Stomach (tissue), 19 donors: ENCODE measurements at places on chromosomes 1 and 21. TPM values are rescaled to one million over a fixed set of nuclear protein-coding genes. Genes with fewer than 3 reads are reported as not detected.

DNA sequence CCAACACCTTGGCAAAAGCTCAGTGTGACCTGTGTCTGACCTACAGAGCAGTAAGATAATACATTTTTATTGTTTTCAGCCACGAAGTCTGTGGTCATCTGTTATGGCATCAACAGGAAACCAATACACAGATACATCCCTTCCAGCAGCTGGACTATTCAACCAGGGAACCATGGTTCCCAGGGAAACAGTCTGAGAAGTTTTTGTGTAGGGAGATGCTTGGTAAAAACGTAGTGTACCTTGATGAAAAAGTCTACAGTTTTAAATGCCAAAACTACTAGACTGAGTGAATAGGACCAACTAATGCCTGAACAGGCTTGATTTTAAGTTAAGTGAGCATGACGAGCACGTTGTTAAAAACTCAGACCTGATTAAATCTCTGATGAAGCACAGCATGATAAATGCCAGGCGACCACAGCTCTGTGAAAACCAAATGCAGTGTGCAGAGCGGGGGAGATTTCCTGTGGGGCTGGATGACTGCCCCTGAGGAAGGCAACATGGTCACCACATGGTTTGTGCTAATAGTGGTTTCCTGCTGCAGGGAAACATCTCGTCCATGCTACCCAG lies 228.9 kb downstream of the TNR start:
- no peak for DNase-seq

- peak; percentile 55 for DNase-seq
Measured at GRCh38 chr1:100415498-100415778, 63.1 kb downstream of the CDC14A start.

DNA sequence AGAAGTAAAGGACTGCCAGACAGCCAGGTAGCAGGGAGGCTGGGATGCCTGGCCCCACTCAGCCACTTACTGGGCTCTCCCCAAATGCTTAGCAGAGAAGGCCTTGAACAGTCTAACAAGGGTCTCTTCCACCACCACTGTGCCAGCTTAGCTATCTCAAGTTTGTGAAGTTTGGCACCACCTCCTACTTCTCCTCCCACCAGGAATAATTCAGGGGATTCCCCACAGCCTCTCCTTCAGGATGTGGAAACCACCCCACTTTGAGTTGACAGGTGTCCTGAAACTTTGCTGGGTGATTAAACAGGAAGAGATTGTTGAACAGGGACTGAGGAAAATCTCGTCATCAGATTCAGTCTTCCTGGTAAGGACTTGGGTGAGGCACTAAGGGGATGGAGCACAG lies 59.4 kb upstream of the ATP1B1 start:
- DNase-seq = no peak

DNA sequence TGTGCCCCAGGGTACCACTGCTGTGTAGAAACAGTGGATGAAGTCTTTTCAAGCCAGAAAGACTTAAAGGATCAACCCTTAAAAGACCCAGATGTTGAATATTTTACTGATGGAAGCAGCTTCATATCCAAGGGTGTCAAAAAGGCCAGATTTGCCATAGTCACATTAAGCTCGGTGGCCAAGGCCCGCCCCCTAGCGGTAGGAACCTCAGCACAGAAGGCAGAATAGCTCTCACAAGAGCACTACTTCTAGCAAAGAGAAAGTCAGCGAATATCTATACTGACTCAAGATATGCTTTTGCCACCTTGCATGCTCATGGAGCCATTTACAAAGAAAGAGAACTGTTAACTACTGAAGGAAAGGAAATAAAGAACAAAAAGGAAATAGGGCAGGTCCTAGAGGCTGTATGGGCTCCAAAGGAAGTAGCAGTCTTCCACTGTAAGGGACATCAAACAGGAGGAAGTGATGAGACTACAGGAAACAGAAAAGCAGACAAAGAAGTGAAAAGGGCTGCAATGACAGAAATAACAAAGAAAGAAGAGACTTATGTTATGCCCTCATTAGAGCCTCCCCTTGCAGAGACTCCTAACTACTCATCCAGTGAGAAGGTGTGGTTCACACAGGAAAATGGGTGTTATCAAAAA lies 90.5 kb downstream of the LIPI start:
- DNase-seq = no peak

DNA sequence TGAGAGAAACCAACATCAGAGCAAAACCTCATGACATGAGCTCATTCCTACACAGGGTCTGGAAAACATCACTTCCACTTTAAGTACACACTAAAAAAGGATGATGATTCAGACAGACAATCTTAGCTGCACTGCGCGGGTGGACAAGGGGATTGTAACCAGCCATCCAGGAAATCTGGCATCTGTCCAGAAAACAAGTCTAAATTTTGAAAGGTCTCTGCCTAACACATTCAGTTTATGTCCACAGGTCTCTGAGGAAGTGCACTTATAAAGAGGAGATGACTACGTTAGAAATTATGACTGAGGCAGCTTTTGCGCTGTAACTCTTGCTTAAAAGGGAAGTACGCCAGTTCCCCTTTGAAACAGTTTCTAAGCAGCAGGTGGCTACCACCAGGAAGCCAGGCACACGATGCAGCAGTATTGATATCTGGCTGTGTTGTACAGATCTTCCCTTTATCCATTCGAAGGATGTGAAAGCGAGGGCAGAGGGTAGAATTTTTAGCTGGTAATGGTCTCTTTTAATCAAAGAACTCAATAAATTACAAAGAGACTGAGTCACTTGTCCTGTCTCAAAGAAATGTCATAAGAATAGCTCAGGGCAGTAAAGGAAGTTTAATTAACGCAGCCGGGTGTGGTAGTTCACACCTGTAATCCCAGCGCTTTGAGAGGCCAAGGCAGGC lies 128.0 kb downstream of the SETD4 start:
- no peak for DNase-seq

DNA sequence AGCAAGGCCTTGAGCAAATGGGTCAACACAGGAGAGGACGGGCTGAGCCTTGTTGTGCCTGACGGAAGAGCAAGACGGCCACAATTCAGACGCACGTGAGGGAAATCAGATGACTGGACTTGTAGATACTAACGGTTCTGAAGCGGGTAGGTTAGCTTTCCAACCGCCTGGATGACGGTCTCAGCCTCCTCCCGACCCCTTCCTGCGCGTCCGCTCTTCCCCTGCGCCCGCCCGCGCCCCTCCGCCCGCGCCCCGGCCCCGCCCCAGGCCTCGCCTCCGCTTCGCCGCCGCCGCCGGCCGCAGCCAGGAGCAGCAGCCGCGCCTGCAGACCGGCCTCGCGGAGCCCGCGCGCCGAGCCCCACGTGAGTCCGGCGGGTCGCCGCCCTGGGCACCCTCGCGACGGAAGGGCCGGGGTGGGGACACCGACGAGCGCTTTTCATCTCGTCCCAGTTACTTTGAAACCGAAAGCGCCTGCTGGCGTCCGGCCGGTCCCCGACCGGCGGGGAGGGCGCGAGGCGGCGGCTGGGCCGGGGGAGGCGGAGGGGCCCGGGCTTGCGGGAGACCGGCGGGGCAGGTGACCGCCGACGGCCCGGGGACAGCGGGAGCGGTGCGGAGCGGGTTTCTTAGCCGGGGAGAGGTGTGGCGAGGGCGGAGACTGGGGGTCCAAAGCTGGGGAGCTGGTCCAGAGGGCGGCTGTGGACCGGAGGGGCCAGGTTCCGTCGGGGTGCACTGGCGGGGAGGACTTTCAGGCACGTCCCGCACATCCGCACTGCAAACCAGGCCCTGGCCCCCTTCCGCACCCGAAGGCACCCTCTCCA lies at the start of gene TRAF5:
TSS of gene TRAF5 (plus strand) at position 306 of the 818 bp plus-strand sequence. CDS start 26,407 bp downstream, outside the sequence.
- DNase-seq = peak; percentile 86

GRCh38 chr1:20351911-20352701 lies 61.4 kb downstream of the VWA5B1 start:
- no peak for DNase-seq

DNA sequence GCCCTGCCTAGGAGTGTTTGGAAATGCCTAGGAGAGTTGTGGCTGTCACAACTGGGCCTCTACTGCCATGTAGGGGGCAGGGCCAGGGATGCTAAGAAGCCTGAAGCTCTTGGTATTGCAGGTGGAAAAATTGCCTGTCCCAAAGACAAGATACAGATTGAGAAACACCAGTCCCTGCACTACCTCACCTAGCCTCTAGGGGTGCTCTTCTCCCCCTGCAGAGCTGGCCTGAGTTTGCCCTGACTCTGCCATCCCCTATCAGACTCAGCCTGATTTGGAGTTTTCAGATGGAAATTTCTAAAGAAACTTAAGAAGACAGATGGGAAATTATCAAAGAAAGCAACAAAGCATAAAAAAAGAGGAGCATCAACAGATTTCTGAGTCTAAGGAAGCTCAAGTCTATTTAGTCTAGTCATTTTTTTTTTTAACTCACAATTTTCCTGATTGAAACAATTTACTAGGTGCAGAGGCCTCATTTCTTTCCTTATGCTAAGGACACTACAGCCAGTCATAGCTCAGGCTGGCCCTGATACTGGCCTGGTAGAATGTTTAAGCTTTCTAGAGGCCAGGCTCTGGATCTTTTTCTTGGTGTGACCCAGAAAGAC lies 61.4 kb upstream of the LRRN2 start:
- DNase-seq = peak; percentile 63

GRCh38 chr1:14541348-14541747 lies 57.1 kb upstream of the KAZN start:
- DNase-seq = no peak

The RYR2 gene
- 16.5 TPM for total RNA-seq

The SRGAP2 gene
- 29.8 TPM for total RNA-seq

The PODN gene
- total RNA-seq = 147 TPM

The LRRN2 gene
- total RNA-seq = 0.45 TPM
